ENCODE measurements at places on chromosomes 1 and 21.

GRCh38 chr1:94092210-94092613, 28.7 kb downstream of the ABCA4 start:
- DNase-seq, result no peak

DNA sequence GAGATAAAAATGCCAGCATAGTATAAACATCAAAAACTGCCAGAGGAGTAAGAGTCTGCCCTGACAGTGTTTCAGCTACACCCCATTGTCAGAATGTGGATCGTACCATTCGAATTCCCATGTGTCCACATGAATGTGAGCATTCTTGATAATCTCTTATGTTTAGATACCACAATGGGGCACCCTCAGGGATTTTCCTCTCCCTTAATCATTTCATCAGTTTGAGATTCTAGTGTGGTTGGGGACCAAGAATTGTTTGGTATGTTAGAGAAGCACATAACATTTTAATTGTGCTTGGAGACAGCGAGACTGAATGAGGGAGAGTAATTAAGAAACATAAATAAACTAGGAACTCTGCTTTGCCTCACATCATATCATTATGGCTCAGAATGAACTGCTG, 120.2 kb downstream of the ZC3H11B start:
- no peak for DNase-seq

- no peak for DNase-seq
These were observed 123.7 kb downstream of the NAV1 start for GRCh38 chr1:201662646-201663045.

GRCh38 chr1:89548122-89548857, 23.7 kb downstream of the LRRC8B start:
- no peak for DNase-seq

- DNase-seq, result no peak
These were observed 29.5 kb downstream of the CD247 start for GRCh38 chr1:167488786-167489185.

GRCh38 chr1:192438737-192439136, 121.9 kb downstream of the RGS21 start:
- DNase-seq, result no peak

- DNase-seq, result no peak
These were observed 41.1 kb downstream of the SUSD4 start for GRCh38 chr1:223322868-223323267.

DNA sequence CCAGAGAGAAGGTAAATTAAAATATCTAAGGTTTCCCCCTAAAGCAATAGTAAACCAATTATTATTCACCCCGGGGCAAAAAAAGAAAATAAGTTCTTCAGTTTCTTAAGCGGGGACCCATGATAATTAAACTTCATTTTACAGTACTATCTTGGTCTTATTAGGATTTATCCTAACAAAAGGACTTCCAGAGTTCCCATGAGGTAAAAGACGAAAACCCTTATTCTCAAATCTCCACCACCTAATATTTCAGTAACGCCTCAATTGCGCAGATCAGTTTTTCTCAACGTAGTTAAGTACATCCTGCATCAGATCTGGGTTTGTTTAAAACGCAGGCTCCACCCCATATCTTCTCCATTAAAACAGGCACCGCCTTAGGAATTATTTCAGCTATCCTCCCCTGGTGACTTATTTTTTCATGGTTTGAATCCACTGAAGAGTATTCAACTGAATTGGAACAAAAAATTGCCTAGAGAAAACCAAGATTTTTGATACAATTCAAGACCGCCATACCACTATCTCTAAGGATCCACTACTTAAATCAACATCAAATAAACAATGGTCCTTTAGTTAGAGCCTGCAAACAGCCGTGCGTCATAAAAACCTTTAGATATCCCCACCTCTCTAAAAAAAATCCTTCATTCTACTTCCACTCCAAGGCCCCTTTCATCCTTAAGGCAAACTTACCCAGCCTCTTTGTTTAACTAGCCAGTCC, 1.7 kb downstream of the MCL1 start:
- DNase-seq, result peak; percentile 53

GRCh38 chr1:52530563-52531144, 22.2 kb downstream of the TUT4 start:
- no peak for DNase-seq
